Activated T-cell treated with anti-CD3 and anti-CD28 coated beads, Interleukin-2, amount 50 U/mL, for 48 hours (primary cell): ENCODE measurements at places on chromosomes 7 and 10.

DNA sequence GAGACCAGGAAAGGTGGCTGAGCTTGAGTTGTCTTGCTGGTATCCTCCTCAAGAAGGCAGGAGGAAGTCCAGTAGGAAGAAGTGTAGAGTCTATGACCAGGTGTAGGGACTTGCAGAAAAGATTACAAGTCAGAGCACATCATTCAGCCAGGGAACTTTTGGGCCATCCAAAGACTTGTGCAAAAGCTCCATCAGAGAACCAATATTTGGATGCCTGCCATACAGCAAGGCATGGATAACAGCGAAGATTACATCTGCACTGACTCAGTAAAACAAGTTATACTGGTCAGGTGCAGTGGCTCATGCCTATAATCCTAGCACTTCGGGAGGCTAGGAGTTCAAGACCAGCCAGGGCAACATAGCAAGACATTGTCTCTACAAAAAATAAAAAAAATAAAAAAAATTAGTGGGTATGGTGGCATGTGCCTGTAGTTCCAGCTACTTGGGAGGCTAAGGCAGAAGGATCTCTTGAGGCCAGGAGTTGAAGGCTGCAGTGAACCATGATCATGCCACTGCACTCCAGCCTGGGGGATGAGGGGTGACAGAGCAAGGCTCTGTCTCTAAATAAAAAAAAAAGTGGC lies 13.2 kb upstream of the NMT2 start:
- DNase-seq: no peak

DNA sequence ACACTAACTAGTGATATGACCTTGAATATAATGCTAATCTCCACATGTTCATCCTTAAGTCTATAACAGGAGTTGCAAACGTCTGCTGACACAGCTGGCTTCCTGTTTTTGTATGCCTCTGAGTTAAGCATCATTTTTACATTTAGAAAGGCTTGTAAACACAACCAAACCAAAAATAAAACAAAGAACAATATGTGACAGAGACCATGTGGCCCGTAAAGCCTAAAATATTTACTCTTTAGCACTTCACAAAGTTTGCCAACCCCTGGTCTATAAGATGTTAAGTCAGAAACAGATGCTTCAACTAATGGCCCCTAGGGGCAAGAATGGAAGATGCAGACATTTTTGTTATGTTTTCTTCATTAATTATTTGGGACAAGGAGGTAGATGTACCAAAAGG lies 109.3 kb downstream of the CPEB3 start:
- no peak for DNase-seq

DNA sequence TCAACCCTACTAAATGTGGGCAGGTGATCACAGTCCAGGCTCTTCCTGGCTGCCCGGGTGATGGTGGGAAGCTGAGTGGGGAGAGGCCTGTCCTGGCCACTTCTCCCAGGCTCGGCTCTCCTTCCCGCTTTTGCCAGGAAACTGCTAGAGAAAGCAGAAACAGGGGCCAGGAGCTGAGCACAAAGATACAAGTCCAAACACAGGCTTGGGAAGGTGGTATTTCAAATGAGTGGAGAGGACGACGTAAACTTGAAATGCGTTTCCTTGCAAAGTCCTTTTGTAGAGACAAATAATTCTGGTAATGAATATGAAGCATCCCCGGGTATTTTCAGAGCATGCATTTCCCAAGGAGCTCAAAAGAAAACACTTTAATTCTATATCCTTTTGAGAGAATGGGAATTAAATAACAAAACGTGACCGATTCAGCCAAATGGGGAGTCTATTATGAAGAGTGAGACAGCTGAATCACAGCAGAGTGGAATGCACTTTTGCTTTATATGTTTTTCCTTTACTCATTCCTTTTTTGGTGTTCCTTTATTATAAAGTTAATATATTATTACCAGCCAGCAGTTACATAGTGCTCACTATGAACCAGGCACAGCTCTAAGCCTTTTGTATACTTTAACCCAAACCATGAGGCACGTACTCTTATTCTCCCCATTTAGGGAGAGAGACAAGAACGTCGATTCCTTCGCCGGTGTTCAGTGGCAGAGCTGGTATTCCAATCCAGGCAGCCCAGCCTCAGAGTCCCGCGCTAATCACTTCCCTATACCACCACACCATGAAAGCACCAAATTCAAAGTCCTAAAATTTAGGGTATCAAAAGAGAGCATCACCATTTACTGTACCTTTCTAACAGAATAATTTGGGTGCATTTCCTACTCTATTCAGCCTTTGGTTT lies 218.2 kb upstream of the KLF14 start:
- DNase-seq: peak; percentile 41

DNA sequence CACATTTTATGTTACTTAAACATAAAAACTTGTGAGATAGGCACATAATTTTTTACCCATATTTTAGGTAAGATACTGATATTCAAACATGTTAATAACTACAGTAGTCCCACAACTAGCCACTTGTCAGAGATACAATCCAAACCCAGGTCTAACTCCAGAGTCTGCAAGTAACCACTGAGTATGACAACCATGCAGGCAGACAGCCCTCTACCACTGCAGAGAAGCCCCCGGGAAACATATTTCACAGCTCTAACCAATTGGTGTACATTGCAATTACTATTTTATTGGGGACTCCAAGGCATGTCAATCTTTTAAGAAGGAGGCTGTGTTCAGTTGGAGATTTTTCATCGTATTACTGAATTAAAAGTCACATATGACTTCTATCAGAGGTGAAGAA lies 107.2 kb upstream of the FAM133B start:
- DNase-seq: no peak

DNA sequence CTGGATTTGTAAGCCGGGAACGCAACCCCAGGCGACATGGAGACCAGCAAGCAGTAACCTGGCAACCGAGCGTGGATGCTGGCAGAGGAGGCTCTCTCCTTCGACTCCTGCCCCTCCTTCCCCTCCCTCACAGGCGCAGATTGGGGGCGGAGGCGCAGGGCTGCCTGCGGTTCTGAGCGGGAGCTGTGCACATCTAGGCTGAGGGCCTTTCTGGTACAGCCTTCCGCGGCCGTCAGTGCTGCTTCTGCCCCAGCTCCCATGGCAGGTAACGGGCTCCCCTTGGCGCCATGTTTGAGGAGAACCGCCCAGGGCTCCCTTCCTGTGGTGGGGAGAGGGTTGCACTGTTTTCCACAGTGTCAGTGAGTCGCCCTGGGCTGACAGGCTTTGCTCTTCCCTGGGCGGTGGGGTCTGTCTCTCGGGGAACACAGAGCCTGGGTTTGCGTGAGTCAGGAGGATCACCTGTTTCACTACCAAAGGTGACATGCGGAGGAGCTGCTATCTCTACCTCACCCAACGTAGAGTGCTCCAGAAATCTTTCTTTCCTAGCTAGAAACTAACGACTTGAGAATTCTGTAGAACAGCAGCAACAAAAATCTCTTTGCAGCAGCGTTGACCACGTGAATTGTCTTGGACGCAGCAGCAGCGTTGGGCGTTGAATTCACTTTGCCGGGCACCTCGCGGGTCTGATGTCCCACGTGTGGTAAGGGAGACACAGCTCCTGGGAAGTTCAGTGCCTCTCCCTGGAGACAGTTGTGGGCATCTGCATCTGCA lies 154.8 kb upstream of the COBL start:
- peak; percentile 18 for DNase-seq
